NCI-H1436 treated with DMSO at 0.1 percent for 48 hours (cell line): ENCODE measurements at places on chromosomes 3 and 15.

- no peak for DNase-seq
Measured at GRCh38 chr15:62534996-62535395, 369.9 kb upstream of the C2CD4B start.

DNA sequence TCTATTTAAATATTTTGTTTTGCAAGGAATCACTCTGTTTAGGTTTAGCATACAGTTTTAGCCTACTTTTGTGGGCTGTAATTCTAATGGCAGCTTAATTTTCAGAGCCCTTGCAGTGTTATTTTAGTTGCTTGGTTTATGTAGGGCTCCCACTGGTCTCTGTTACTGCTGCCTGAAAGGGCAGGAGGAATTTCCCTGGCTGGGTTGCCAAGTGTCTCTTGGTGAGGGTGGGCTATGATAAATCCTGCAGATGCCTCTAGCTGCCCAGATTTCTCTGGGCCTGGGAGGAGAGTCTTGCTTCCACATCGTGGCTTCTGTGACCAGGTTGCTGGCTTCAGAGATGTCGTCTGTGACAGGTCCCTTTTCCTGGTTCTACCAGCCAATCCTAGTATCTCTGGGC is 36.2 kb downstream of the ILDR1 start:
- DNase-seq, result no peak

DNA sequence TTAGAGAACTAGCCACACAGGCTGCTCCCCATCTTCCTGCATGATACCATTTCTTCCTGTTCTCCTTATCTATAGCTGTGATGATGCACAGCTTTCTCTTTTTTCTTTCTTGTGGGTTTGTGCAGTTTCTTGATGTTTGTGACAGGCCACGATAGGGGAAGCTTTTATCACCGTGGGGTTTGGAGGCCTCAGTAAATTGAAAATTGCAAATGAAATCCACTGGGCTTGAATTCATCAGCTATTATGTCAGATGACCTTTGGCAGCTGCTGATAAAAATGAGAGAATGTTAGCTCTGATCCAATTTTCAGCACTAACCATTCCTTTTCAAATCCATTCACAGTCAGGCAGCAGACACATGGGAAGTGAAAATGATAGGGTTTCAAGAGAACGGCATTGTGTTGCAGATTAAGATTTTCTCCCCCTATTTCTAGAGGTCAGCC is 176.9 kb upstream of the SOX2 start:
- DNase-seq, result no peak

- no peak for DNase-seq
Measured at GRCh38 chr3:26579116-26579515, 43.5 kb upstream of the LRRC3B start.

- no peak for DNase-seq
Measured at GRCh38 chr15:34656005-34656796, 72.8 kb upstream of the GOLGA8B start.

GRCh38 chr3:109023656-109024254 is 70.1 kb upstream of the GUCA1C start:
- no peak for DNase-seq

GRCh38 chr15:86620641-86621349 is 541.1 kb downstream of the AGBL1 start:
- no peak for DNase-seq

GRCh38 chr3:52121464-52121805 is 32.8 kb downstream of the POC1A start:
- no peak for DNase-seq

DNA sequence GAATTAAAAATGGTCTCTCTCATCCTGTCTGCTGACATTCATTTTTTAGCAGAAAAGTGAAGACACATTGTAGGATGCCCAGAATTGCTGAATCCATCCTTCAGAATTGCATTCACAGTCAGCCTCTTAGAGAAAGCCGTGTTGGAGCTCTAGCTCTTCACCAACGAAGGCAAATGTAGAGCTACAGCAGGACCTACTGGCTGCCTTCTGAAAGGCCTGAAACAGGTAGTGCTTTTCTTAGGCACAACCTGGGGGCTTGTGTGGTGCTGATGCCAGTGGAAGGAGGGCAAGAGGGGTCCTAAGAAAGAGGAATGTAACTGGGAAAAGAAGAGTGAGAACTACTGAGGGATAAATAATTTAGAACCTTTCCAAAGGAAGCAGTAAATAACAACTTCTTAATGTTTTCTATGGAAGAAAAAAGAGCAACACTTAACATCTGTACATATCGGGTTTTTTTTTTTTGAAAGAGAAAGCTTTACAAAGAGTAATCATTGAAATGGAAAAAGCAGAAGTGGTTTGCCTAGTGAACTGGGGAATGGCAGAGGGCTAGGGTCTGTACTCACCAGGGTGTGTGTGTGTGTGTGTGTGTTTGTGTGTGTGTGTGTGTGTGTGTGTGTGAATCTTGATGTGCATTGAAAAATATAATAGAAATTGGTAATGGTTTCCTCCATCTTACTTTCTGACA is 297.8 kb downstream of the SATB1 start:
- DNase-seq, result no peak

GRCh38 chr3:179853176-179853575 is 183.6 kb downstream of the PEX5L start:
- no peak for DNase-seq

DNA sequence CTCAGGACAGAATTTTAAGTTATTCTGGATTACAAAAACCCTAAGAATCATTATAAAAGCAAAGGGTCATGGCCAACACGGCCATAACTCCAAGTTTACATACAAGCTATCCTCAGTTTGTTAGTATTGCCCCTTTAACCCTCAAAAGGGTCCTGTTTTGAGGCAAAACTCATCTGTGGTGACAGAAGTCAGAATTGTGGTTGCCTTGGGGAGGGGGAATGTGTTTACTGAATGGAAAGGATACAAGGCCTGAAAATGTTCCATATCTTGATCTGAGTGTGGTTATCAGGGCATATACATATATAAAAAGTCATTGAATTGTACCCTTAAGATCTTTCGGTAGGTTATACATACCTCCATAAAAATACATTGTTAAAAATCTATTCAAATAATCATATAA is 2.1 kb downstream of the SFMBT1 start:
- no peak for DNase-seq

- no peak for DNase-seq
Measured at GRCh38 chr3:145967043-145967442, 193.9 kb downstream of the PLOD2 start.

GRCh38 chr15:64776402-64776786 is 1.0 kb upstream of the RBPMS2 start:
- no peak for DNase-seq

DNA sequence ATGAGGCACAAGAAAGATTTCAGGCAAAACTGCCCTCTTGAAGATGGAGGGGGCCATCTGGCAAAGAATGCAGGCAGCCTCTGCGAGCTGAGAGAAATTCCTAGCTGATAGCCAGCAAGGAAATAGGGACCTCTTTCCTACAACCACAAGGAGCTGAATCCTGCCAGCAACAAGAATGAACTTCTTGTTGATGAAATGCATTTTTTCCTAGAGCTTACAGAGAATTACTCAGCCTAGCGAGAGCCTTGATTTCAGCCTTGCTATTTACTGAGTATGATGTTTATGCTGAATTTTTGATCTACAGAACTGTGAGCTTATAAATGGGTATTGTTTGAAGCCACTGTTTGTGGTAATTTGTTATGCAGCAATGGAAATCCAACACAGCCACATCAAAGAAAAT is 148.5 kb upstream of the NAALADL2 start:
- no peak for DNase-seq

GRCh38 chr3:108022256-108023150 is 68.3 kb downstream of the CD47 start:
- no peak for DNase-seq

GRCh38 chr3:106714400-106714799 is 662.8 kb upstream of the CCDC54 start:
- DNase-seq, result no peak

DNA sequence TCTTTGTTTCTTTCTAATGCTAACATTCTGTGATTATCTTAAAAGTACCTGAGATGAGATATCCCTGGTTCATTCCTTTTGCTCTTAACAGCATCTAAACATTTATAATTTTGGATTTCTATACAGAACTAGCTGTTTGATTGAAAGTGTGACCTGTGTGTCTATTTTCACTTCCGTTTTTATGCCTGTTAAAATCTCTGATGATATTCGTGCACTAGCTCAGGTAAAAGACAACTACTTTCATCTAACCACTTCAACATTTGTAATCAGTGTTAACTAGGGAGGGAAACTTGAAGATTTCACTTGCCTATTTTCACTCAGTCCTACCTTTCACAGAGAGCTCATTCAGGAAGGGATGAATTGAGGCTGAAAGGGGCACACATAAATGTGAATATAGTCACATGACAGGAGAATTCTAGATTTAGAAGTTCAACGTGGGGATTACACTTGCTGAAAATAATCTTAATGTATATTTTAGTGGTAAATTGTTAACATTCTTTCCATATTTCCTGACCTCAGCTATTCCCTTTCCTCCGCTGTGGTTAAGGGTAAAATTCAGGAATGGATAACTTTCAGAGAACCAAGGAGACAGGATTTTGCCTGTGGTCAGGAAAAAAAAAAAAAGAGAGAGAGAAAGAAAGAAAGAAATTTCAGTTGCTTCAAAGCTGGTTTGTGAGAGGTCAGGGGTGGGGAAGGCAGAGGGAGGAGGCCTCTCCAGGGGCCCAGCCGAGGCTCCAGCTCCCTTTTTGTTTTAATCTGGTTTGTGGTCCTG is 159.8 kb upstream of the TSC22D2 start:
- no peak for DNase-seq

- DNase-seq, result no peak
Measured at GRCh38 chr3:54347060-54347459, 224.7 kb downstream of the CACNA2D3 start.

GRCh38 chr3:191105418-191105817 is 93.6 kb upstream of the OSTN start:
- DNase-seq, result no peak

GRCh38 chr3:184716622-184717398 is 4.9 kb upstream of the MAGEF1 start:
- peak; percentile 27 for DNase-seq

GRCh38 chr3:28326458-28326926 is 22.0 kb upstream of the ZCWPW2 start:
- DNase-seq, result no peak

DNA sequence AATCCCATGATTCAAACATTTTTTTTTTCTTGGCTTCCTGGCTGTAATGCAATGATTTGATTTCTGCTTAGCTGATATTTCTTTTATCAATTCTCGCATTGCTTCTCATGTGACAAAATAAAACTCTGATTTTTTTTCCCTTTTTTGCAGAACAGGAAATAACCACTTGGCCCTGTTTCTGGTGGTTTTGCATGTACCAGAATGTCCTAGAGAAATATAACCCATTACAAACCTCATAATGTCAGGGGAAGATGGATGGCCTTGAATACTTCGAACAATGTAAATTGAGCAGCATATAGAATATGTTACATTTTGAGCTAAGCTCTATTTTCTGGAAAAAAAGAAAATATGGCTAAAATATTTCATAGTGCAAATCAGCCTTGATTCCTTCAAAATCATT is 275.6 kb downstream of the RAP2B start:
- DNase-seq, result no peak

GRCh38 chr15:62121273-62122015 is 43.6 kb downstream of the C2CD4B start:
- no peak for DNase-seq
